ENCODE measurements at places on chromosomes 3 and 15.

DNA sequence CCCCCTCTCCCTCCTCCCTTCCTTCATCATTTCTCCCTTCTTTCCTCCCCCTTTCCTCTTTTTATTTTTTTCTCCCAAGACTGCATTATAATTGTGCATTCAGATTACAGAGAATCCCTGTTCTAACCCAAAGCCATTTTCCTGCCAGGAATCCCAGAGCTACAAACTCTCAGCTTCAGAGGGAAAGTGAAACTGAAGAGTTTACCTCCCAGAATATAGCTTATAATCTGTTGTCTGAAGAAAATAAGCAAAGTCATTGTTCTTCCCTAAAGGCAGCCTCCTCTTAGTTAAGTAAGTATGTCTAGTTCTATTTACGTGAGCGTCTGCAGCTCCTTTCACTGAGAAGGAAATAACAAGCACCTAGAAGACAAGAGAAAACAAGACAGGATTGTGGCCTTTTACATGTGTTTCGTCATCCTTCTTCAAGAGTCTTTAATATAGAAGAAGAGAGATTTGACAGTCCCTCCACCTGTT is 97.2 kb downstream of the CHST2 start:
- no peak for DNase-seq

DNA sequence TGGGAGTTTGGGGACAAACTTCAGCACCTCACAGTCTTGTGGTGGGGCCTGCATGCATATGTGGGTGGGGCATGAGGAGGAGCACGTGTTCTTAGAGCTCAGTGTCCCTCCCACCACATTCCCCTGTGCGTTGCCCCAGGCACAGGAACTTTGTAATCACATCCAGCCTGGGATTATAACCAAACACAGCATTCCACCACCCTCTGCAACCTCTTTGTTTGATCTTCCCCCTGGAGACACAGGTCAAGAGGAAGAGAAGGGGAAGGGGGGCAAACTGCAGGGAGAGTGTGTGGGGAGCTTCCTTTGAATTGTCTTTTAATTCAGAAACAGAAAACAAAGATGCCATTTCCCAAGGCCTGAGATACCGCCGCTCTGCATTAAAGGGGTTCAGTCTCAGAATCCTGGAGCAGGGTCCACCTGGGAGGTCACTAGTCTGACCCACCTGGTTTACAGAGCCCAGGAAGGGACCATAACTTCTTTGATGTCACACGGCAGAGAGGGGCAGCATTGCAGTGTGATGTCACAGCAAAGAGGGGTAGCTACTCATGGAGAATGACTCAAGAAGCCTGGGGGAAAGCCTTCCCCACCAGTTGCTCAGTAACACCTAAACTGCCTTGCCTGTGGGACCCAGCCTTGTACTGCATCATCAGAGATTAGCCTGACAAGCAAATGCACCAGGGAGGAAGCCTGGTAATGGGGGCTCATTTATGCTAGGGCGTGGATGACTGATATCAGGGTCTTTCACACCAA is 106.3 kb upstream of the RNU6-1 start:
- no peak for DNase-seq

DNA sequence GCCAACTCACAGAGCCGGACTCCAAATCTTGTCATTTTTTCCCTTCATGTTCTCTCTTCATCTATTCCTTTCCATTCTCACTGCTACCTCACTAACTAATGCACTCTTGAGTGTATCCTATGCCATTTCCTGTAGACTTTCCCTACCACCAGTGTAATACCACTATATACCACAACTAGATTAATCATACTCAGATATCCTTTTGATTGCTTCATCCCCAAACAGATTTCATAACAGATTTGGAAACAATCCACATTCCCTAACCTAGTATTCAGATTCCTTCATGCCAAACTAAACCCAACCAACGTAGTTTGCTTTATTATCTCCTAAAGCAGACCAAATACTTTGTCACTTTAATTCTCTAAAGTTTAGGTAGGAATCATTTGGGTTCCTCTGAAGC is 2.6 kb upstream of the PLOD2 start:
- no peak for DNase-seq

DNA sequence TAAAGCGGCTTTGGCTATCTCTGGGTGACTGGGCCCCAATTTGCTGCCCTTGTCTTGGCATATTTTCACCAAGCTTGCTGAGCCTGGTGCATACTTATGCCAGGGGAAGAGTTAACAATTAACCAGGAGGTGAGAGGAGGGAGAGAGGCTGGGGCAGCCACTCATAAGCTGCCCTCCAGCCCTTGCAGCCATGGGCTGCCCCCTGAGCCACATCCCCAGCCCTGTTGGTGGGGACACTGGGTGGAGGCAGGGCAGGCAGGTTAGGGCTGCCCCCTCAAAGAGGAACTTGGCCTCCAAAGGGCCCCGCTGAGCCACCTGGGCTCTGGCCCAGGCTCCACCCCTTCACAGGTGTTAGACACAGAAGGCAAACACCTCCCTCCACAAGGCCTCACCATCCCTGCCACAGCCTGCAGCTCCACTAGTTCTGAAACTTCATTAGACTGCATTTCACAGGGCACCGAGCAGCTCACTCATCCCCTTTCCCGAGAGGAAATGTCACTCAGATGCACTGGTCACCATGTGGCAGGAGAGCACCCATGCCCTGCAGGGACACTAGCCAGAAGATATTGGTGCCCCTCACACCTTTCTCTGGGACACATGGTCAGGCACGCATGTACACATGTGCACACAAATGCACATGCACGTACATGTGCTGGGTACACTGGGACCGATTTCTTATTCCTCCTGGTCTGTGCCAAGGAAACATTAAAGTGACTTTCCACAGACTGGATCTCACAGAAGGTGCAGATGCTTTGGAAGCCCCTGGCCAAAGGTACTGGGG is 20.2 kb downstream of the AMOTL2 start:
- no peak for DNase-seq

DNA sequence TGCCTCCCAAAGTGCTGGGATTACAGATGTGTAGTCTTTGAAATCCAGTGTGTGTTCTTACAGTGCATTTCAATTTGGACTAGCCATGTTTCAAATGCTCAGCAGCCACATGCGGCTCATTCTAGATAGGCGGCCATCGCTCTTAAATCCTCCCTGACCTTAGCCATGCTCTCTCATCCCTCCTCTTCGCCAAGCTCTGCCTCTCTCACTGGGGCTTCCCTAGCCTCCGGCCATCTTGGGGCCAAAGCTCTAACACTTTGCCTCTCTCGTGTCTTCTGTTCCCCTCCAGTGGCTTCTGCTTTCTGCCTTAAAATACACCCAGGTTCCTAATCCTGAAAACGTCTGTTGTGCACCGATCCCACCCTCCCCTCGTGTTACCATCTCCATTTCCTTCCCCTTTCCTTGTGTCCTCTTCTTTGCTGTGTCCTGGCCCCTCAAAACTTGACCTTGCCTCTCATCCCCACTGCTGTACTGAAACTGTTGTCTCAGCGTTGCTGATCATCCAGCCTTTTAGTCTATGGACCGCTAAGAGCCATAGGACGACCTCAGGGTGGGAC is 1.4 kb upstream of the GHRL start:
- no peak for DNase-seq

DNA sequence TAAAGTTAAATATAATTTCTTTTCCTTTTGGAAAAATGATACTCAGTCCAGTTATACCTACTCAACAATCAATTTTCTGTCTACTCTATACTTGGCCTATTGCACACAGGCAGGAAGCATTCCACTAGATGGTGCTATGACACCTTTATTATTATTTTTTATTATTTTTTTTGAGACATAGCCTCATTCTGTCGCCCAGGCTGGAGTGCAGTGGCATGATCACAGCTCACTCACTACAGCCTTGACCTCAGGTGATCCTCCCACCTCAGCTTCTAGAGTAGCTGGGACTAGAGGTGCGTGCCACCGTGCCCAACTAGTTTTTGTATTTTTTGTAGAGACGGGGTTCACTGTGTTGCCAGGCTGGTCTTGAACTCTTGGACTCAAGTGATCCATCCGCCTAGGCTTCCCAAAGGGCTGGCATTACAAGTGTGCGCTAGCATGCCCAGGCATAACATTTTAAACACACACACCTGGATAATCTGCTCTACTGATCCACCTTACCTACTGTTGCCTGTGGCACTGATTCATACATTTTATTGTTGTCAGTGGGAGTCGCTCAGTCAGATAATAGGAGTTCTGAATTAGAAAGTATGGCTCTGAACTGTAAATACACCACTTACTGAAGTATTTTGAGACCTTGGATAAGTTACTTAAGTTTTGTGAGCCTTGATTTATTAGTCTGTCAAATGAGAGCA is 56.2 kb downstream of the EIF3J start:
- DNase-seq = no peak

DNA sequence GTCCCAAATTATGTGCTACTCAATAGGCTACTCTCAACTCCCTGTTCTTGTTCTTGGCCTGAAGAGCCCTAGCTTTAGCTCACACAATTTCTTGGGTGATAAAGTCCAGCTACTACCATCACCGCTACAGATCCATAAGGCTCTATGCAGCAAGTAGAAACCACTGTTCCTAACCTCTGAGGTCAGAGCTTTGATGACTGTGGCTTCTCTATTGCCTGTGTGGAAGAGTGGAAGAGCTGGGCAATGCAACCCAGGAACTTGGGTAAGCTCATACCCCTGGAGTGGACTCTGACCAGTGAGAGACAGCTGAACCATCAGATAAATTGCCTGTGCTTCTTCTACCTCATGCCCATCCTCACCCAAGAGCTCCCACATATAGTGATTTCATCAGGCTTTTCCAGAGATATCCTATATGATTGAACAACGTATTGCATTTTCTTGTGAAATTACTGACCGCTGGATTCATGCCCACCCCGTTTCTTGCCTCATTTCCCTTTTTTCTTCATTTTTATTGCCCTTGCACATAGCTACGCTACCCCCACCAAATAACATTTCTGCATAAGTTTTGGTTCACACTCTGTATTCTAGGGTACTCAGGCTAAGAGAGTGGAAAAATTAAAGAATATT is 172.3 kb upstream of the MBNL1 start:
- no peak for DNase-seq

Data from activated CD4-positive, CD25-positive, alpha-beta regulatory T cell treated with anti-CD3 and anti-CD28 coated beads, Interleukin-2, amount 50 U/mL, for 72 hours (primary cell).